ENCODE measurements at places on chromosomes 11 and 22.
A peak's percentile ranks its signal among the peaks of the same experiment; 100 is the strongest.

- DNase-seq = no peak
These were observed 30.8 kb downstream of the BLID start for GRCh38 chr11:122085264-122085663.

DNA sequence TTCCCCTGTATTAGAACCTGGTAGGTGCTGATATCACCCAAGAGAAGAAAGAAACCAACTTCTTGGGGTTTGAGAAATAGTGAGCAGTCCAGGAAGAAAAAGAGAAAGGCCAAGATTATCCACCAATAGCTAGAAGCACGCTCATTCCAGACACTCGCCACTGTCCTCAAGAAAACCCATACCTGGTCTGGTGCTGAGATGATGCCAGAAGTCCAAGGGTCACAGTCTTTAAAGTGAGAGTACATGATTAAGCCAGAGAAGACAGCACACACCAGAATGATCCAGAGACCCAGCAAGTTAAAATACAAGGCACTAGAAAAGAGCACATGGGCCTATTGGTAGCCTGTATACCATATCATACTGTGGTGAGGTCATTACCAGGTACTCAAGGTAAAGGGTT, 23.6 kb downstream of the SLC5A12 start:
- no peak for DNase-seq

- peak; percentile 96 for DNase-seq
These were observed 697 bp downstream of the TPBGL start for GRCh38 chr11:75241036-75241905.

DNA sequence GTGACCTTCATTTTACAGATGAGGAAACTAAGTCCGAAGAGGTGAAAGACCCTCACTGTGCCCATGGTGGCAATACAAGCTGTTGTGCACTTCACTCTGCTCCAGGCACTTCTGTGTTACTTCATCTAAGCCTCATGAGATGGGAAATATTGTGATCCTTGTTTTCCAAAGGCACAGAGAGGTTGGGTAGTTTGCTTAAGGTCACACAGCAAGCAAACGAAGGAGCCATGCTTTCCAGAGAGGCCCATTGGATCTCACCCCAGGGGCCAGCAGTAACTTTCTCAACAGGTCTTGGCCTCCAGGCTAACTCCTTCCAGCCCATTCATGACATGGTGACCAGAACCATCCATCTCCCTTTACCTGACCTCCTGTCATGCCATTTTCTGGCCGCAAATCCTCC, 332.8 kb downstream of the MN1 start:
- no peak for DNase-seq

DNA sequence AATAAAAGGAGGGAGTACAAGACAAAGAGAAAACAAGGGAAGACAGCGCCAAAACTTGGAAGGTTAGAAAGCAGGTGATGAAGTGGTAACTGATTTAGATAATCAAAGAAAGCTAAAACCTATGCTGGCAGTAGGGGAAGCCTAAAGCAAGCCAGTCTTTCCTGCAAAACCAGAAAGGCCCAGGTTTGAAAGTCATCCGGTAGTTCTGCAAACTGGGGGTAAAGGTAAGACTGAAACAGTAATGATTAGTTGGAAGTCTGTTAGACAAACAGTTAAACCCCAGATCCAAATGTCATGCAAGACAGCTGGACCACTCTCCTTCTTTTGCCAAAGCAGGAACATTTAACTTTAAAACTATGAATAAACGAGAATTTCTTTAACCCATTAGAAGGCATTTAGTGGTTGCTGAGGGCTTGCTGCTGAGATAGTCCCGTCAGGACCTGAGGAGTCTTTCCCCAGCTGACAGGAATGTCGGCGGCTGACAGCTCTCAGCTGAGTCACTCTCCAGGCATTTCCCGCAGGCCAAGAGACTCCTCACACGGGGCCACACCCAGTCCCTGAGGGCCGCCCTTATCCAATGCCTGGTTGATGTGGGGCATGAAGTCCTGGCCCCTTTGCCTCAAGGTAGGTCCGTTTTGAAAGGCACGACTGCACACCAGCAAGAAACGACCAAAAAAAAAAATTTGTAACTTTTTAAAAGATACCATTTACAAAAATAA, 36.3 kb upstream of the CFAP300 start:
- no peak for DNase-seq

GRCh38 chr11:18132341-18132740, at the start of gene MRGPRX3:
TSS of gene MRGPRX3 (plus strand) at chr11:18132571. CDS start at chr11:18137203, 4,632 bp downstream.
- no peak for DNase-seq

GRCh38 chr11:68092411-68092810, 28.8 kb downstream of the CHKA start:
- DNase-seq = no peak

GRCh38 chr22:32130464-32130863, 28.6 kb downstream of the C22orf42 start:
- DNase-seq = no peak

DNA sequence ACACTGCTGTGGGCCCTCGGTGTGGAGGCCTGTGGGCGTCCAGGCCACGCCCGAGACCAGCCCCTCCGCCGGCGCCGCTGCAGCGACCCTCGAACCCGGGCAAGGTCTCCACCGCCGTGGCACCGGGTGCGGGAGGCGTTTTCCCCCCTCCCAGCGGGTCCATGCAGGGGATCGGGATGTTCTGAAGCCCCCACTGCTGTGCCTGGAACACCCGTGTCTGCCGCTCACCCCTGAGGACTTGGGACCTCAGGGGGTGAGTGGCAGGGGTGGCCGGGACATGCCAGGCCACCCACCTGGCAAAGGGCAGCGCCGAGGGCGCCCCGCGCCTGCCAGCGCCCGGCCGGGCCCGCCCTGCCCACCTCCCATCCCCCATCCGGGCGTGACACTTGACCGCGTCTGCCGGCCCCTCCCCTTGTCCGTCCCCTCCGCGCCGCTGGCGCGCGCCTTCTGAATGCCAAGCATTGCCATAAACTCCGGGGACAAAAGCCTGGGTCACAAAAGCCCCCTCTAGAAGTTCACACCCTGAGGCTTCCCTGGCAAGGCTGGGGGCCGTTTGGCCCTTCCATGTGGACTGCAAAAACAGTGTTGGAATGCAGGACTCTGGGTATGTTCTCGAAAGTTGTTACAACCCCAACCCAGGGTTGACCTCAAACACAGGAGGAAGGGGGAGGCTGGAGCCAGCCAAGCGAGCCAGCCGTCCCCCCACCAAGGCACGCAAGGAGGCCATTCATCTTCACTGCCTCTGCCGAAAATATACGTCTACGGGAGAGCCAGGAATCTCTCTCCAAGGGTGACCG, 819 bp upstream of the KCNQ1OT1 start:
- DNase-seq = peak; percentile 75

GRCh38 chr11:86160541-86161149, 83.9 kb upstream of the EED start:
- DNase-seq = no peak

- DNase-seq = peak; percentile 63
These were observed 938 bp downstream of the LAYN start for GRCh38 chr11:111541254-111542061.

DNA sequence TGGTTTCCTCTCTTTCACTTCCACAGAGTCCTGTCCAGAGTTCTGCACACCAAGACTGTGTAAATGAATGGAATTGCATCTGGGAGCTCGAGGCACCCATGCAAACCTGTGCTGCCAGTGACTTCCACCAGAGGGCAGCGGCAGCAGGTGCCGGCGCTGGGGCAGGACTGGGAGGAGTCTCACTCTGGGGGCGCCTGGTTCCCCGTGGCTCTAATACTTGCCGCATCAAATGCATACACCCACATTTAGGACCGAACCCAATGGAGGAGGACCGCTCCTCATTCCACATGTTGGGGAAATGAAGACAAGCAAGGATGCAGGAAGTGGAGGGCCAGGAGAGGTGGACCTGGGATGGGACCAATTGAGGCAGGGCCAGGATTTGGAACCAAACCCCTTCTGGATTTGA, 1.1 kb upstream of the CD6 start:
- peak; percentile 93 for DNase-seq

- no peak for DNase-seq
These were observed 133.0 kb downstream of the OSBP2 start for GRCh38 chr22:30827646-30828045.

DNA sequence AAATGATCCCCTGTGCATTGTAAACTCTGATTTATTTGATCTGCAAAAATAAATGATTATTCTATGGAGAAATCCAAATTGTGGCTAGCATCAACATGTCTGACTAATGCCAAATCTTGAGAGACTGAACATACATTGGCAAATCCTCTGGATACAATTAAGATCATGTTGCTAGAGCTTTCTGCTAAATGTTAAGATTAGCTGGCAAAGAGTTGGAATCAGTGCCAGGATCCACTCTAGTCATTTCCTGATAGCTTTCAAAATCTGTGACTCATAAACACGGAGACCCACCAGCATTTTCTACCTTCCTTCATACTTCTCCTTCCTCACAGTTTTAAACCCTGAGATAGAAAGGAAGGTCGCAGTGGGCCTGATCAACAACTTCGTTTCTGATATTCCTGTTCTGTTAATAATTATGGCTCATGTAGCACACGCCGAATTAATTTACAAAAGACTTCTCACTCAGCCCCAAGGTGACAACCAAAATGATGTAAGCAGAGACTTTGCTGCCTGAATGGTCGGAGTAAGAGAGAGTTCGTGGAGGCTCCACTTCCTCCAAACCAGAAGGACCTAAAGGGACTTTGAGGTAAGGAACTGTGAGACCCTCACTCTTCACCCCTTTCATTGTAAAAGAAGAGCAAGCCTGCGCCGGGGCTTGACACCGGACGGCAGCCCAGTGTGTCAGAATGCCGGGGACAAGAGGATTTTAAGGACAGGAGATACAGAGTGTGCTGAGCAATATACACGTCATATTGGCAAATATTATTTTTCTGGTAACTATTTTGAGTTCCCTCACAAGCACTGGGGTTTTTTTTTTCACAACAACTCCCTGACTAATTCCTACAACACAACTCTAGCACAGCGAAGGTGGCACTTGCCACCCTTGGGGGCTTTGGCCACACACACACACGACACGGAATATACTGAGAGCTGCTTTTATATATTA, 42.0 kb downstream of the SERPINH1 start:
- DNase-seq = no peak

DNA sequence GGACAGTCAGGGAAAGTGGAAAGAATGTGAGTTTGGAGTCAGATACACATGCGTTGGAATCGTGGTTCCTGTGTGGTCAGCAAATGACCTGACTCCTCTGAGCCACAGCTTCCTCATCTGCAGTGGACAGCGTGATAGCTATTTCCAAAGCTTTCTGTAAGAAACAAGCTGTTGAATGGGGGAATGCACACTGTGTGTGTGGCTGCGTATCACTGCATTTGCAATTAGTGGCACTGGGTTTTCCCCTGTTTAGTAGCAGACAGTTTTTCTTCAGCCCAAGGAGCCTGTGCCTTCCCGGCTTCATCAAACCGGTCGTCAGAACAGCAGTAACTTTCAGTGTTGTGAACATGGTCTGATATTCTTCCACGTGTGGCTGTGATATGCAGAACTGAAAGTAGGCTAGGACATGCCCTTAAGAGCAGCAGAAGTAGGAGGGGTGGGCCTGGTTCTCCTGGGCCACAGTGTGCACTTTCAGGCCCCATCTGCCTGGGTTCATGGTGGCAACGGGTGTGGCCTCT, 121.5 kb downstream of the RRAS2 start:
- no peak for DNase-seq

DNA sequence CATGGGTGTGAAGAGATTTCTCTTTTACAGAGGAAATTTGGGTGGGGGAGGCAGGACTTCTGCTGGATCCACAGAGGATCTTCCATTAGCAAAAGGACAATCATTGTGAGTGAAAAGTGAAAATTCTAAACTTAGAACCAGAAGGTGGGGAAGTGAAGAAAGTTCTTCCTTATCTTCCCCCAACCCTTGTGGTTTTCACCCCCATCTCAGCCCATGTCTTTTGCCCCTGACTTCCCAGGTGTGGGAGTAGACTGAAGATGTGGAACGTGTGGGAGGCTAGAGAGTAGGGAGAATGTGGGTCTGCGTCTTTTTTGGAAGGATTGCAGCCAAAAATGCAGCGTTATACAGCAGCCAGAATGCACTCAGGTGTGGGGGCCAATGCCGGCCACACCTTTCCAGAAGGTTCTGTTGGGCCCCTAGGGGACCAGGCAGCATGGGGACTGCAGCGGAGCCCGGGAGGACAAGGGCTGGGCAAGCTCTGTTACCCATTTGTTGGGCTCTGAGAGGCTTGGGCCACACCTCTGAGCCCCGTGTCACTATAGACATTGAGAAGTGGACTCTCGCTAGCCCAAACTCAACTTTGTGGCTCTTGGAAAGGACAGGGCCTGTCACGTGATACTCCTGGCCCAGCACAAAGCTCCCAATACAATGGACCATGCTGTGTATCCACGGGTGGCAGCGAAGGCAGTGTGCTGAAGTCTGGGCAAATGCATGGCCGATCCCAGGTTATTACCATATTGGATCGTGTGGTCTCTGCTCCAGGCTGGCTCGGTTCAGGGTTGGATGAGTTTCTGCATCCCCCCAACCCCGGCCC, 32.8 kb upstream of the LINC01488 start:
- DNase-seq = no peak

- no peak for DNase-seq
These were observed 24.1 kb downstream of the ADAMTS15 start for GRCh38 chr11:130472434-130472961.

DNA sequence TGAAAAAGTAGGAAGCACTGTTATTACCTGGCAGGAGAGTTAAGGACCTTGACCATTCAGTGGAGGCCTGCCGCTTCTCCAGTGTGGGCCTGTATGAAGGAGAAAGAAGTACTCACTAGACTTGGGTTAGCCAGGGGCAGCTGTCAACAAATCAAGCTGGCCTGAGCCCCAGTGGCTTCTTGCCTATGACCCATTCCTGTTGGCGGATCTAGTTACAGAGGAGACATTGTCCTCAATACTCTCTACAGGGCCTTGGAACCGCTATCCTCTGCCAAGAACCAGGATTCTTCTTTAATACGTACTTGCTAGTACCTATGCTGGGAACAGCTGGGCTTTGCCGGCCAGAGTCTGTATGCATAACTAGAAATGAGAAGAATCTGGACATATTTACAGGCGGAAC, 68.1 kb downstream of the ALX4 start:
- DNase-seq = no peak

DNA sequence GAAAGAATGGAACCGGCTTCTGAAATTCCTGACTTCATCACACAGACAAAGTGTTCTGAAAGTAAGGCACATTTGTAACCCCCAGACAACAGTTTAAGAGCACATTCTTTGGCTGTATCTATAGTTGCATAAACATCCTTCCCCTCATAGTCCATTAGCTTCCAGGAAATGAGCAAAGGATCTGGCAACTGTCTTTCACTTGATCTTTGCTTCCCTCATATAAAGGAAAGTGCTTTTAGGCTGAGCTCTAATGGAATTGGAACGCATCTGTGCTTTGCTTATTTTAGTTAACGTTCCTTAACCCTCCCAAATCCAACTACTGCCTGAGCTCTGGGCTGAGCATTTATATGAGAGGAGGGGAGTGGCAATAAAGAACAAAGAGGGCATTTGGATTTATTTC, 76.9 kb upstream of the API5 start:
- no peak for DNase-seq

DNA sequence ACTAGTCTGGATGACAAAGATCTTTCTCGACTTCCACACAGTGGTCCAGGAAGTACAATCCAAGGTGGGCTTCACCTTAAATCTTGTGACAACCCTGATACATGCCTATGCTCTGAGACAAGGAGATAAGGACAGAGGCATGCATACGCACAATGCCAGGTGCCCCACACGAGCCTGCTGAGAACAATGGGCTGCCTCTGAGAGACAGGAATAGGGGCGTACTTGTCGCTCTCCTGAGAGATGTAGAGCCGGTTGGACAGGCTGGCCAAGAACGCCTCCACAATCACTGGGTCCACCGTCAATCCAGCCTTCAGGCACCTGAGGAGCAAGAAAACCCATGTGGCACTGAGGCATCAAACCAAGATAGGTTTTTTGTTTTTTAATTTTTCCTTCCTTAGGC, 25.5 kb downstream of the SERPIND1 start:
- DNase-seq = no peak
